Stimulated activated CD8-positive, alpha-beta memory T cell treated with anti-CD3 and anti-CD28 coated beads, Interleukin-7, amount 100 ng/mL, for 4 hours (primary cell): ENCODE measurements at places on chromosomes 7 and 10.

GRCh38 chr7:102306916-102307677 is 20.4 kb downstream of the SH2B2 start:
- DNase-seq, result no peak

DNA sequence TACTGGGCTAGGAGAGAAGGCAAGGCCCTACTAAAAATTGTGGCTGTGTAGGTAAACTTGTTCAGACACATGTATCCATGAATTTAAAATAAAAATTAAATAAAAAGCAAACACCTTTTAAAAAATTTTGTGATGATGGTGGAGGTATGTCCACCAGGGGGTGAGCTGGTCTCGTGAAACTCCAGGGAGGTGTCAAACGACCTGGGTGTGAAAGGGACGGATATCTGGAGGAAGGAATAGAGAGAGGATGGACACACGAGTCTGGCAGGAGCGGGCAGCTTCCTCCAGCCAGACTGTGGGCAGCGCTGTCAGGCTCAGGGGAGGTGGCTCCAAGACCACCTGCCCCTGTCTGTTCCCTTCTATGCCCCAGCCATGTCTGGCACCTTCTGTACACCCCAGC is 34.8 kb upstream of the DMBT1 start:
- DNase-seq, result no peak

GRCh38 chr7:114083166-114084001 is 164.6 kb upstream of the PPP1R3A start:
- DNase-seq, result no peak

DNA sequence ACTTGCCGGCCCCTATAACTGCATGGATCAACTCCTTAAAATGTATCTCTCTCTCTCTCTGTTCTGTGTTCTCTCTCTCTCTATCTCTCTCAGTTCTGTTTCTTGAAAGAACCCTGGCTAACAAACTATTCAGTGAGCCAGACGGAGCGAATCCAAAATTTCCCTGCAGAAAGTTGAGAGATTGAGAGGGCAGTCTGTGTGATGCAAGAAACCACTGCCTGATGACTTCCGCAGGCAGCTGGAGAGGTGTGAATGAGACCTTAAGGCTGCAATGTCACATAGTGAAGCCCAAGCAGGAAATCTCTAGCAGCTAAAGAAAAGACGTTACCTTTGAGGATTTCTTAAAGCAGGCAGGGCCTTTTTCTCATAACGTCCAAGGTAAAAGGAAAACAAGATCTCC is 17.3 kb downstream of the FAM107B start:
- no peak for DNase-seq

DNA sequence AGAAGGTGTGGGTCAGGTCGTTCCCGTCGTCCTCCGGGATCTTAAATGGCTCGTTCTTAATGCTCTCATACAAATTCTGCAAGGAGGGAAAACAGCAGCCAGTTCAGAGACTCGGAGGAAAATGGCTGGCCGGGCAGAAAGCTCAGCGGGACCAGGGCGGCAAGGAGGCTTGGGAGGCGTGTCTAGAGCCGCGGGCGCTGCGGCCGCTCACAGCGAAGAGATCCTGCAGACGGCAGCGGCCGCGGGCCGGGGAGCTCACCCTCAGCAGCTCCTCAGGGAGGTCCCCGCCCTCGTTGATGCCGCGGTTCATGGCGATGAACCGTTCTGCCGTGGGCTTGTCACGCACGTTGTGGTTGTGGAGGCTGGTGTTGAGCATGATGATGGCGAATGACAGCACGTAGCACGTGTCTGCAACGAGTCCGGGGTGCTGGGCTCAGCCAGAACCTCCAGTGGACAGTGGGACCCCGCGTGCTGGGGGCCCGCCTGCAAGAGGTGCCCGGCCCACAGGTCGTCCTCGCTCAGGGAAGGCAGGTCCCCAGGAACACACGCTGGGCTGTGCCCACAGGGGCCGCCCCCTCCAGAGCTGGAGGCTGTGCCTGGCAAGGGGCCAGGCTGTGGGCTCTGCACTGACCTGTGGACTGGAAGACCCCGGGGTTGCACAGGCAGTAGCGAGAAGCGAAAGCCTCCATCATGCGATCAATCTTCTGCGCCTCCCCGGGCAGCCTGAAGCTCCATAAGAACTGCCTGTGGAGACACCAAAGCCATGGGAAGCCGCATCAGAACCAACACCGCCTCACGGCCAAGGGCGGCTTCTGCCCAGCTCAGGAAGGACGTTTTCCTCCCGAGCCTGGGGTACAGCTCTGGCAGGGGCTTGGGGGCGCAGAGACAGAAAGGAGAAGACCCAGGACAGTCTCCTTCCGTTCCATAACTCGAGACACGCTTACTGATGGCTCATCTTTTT is 101.6 kb downstream of the CYTH3 start:
- DNase-seq, result no peak
